Suppressor macrophage treated with lipopolysaccharide for 1 hour (primary cell): ENCODE measurements at places on chromosomes 11 and 22.

DNA sequence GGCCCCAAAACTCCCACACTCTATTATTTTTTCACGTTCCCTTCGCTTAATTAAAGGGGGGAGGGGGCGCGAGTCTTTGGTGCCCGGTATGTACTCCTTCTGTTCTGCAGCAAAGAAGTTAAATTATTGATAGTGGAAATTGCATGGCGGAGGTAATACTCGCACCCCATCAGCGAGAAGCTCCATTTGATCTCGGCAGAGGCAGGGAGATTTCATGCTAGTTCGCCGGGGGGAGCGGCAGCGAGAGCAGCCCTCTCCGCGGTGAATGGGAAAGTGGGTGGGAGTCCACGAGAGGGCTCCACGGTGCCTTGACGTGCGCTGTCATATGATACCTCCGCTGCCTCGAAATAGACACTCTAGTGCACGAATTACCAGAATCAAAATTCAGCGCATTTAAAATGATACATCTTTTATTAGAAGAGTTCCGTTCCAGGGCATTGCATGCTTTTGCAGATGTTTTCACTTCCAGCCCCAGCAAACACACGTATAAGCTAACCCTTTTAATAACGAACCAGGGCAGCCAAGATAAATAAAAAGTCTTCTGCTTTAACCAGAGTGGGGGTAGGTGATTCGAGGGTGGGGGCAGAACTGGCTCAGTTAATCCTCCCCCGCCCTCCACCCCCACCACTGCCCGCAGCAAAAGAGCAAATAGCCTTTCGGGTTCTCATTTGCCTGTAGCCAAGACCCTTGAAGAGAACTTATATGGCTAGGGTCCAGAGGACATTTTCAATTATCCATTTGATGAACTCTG is 1.3 kb upstream of the BDNF start:
- no peak for DNase-seq

GRCh38 chr22:38417252-38418060 is 37.5 kb downstream of the KCNJ4 start:
- no peak for DNase-seq

- DNase-seq = peak; percentile 87
Measured at GRCh38 chr11:119323532-119324033, 6.7 kb upstream of the MCAM start.

DNA sequence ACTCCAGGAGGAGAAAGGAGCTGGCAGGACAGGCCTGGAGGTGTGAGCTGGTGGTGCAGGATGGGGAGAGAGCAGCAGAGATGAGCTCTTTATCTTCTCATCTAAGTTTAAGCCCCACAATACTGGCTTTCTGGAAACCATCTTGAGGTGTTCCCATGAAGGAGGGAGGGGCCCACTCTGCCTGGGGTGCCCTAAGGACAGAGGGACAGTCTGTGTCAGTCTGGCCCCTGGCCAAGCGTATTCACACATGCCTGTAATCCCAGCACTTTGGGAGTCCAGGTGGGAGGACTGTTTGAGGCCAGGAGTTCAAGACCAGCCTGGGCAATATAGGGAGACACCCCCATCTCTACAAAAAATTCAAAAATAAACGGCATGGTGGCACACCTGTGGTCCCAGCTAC is 8.9 kb downstream of the SERHL2 start:
- no peak for DNase-seq

GRCh38 chr22:28072066-28072465 is 153.0 kb upstream of the PITPNB start:
- DNase-seq = no peak

GRCh38 chr11:76201672-76202412 is 4.5 kb downstream of the WNT11 start:
- DNase-seq = no peak

GRCh38 chr11:128914216-128915148 is 23.3 kb downstream of the KCNJ5 start:
- no peak for DNase-seq

DNA sequence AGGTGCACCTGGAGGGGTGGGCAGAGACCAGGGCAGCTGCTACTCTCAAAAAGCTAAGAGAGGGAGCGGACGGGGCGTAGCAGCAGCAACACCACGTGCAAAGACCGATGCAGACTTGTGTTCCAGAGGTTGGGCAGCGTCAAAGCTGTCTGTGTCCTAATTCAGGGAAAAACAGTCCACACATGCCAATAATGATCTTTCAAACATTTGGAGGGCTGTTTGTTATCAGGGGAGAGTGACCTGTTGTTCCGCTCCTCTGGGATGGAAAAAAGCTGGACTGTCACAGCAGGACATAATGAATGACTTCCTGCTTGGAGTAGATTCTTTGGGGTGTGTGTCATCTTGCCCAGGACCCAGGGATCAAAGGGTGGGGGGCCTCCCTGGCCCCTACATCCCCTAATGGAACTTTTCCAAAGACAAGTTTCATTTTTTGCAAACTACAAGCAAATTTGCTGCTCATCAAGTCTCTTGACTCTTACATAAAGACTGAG is 6.2 kb upstream of the FBLN1 start:
- DNase-seq = no peak

DNA sequence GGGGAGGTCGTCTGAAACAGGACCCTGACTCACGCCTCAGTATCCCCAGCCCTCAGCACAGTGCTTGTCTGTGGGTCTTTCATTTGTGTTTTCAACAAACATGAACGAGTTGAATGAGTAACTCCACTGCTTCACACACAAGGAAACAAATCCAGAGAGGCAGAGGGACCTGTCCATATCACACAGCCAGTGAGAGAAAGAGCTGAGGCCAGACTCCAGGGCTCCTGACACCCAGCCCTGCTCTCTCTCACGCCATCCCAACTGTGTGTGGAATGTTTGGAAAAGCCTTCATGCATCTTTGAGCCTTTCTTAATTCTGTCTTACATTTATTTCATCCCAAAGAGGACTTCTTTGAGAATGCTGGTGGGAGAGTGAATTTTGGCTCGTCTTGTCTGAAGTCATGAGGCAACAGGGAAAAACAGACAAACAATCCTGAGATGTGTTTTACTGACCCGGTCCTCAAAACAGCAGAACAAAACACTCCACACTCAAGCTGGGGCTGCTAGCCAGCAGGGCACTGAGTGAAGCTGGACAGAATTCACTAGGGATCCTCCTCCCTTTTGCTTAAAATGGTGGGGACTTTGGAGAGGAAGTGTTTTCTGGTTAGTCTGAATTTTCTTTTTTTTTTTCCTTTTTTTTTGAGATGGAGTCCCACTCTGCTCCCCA is 19.7 kb upstream of the ALG8 start:
- DNase-seq = no peak

DNA sequence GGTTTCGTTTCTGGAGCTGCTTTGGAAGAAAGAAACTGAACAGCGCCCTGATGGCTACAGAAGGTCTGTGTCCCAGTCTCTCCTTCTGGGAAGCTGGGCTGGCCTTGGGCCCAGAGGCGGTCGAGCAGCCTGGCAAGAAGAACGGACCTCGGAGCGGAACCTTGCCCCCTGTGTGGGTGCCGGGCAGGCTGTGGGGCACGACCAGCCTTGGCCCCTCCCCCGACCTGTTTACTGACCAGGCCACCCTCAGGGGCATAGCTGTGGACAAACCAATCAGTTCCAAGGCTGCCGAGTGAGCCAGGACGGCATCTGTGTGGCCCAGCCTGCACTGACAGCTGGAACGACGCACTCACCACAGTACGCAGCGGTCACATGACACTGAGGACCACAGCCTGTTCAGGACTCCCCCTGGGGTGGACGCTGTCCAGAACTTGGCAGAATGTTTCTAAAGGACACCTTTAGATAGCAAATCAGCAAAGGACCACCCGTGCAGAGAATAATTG is 7.2 kb downstream of the PIM3 start:
- DNase-seq = no peak

DNA sequence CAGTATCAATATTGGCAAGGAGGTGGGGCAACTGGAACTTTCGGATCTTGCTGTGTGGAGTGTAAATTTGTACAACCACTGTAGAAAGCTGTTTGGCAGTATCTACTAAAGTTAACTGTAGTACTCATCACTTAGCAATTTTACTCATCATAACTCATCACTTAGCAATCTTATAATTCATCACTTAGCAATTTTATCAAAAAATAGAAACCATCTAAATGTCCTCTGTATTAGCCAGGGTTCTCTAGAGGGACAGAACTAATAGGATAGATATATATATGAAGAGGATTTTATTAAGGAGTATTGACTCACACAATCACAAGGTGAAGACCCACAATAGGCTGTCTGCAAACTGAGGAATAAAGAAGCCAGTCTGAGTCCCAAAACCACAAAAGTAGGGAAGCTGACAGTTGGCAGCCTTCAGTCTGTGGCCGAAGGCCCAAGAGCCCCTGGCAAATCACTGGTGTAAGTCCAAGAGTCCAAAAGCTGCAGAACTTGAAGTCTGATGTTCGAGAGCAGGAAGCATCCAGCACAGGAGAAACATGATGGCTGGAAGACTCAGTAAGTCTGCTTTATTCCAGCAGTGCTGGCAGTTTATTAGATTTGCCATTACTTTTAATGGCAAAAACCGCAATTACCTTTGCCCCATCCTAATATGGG is 92.9 kb upstream of the USP47 start:
- no peak for DNase-seq

DNA sequence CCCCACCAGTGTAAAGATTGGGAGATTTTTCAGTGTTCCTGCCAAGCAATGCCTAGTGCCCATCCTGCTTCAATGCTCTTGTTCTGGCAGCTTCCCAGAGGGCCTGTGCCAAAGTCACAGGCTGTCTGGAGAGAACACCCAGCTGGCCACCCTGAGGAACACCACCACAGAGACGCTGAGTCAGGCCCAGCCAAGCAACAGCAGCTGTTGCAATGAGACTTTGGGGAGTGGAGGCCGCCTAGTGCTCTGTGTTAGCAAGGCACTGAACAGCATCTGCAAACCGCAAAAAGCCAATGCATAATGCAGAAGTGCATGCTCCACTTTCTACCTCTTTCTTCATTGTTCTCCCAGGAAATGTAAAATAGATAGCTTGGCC is 168.1 kb downstream of the NXPE2 start:
- no peak for DNase-seq

- no peak for DNase-seq
Measured at GRCh38 chr11:74179234-74180052, 8.4 kb downstream of the PPME1 start.

DNA sequence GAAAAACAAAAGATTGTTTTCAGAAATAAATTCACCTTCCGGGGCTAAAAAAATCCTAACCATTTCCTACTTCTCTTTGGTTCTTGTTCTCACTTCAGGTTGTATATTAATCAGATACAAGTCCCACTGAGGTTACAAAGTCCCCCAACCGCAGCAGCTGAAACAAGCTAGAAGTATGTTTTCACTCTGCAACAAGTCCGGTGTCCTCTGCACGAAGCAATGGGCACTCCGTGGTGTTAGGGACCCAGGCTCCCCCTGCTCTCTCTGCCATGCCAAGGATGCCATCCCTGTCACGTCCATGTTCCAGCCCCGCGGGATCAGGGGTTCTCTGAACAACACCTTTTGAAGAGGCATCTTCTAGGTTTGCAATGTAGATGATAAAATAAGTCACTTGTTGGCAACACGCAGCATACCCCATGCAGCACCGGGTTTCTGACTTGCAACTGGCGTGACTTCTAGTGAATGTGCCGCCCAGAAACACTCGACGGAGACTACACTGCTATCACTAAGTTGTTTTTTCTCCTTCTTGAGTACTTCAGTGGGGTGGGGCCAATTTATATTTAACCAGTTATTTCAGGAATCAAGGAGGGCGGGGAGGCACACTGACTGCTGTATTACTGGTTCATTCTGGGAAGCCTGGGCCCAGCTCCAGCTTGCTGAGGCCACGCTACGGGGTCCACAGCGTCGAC is 25.4 kb upstream of the GSTP1 start:
- DNase-seq = no peak

DNA sequence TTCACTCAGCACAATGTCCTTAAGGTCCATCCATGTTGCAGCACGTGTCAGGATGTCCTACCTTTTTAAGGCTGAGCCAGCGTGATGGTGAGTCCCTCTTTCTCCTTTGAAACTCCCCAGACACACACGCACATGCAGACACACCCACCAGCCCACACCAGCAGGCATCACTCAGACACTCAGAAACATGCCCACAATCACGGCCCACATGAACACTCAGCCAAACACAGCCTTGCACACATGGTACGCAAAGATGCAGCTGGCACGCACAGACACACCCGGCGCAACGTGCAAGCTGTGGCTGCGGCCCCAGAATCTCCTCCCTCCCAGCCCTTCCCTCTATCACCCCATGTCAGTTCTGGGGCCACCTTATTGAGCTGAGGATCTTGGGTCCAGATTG is 8.0 kb downstream of the FADS3 start:
- DNase-seq = no peak

DNA sequence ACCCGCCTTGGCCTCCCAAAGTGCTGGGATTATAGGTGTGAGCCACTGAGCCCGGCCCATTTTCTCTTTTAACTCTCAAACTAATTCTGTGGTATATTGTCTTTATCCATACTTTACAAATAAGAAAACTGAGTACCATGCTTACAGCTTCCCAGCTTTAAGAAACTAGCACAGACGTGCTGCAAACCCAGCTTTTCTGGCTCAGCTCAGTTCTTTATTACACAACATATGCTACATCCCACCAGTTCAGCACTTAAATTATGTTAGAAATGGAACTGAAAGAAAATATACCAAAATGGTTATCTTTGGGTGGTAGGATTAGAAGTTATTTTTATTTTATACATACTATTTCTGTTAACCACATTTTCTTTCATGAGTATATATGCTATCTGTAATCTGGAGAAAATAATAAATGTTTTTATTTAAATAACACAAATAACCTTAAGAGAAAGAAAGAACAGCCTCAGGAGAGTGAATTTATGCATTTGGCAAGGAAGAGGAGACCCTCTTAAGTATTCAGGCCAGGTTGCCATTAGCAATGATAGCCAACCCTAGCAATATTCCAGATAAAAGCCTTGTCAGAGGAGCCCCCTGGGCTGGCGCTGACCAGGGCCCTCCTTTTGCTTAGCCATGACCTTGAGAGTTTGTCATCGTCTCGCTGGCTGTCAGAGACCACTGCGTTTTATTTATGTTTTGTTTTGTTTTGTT is 33.8 kb downstream of the SLN start:
- no peak for DNase-seq

DNA sequence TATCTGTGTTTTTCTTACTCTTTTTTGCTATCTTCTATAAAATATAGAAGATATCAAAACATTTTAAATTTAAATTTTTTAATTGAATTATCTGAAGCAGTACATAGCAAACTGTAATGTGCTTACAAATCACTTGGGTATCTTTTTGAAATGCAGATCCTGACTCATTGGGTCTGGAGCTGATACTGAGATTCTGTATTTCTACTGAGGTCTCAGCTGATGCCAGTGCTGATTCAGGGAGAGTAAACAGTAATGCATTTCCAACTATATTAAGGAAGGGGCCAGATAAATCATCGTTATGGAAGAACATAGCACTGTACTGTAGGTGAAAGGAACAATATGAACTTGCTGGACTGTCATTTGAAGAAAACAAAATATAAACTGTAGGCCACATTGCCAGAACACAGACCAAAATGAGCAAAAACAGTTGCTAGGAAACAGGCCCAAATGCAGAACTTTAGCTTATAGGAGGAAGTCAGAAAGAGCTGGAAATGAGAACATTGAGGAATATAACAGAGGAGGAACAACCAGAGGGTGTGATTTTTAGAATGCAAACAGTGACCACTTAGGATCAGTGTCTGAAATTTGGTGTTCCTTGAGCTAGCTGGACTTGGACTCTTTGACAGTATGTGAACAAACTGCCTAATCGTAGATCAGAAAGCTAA is 3.3 kb downstream of the ARL14EP start:
- peak; percentile 52 for DNase-seq
